NCI-H2107 (cell line): ENCODE measurements at places on chromosomes 1 and 21.
A peak's percentile ranks its signal among the peaks of the same experiment; 100 is the strongest.

DNA sequence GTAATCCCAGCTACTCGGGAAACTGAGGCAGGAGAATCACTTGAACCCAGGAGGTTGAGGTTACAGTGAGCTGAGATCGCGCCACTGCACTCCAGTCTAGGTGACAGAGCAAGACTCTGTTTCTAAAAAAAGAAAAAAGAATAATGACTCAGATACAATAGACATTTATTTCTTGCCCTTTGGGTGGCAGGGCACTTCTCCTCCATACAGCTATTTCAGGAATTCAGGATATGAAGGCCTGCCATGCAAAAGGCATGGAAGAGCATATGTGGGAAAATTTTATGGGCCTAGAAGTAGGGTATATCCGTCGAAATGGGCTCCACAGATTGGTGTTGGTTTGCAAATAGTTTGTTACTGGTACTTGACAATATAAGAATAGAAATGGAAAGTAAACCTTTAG, 20.2 kb upstream of the POGZ start:
- DNase-seq: no peak

DNA sequence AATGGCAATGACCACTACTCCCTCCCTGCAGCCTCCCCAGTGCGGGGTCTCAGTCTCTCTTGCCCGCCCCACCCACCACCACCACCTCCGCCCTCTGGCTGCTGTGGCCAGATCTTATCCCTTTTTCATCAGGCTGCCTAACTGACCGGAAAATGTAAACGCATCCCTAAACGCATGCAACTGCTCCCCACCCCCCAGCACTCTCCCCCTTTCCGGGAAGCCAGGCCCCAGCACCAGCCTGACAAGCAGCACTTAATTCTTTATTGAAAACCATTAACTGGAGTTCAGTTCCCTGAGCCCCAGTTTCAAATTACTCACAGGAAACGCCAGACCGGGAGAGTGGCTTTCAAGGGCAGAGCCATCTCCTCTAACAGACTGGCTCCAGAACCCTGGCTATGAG, 147.7 kb downstream of the DMRTA2 start:
- peak; percentile 90 for DNase-seq

GRCh38 chr1:226737819-226738420, 1.2 kb downstream of the ITPKB start:
- peak; percentile 34 for DNase-seq

- DNase-seq: no peak
Measured at GRCh38 chr1:149843431-149844041, 55.8 kb upstream of the BOLA1 start.

GRCh38 chr1:48246727-48247126, 24.2 kb downstream of the SLC5A9 start:
- DNase-seq: no peak

DNA sequence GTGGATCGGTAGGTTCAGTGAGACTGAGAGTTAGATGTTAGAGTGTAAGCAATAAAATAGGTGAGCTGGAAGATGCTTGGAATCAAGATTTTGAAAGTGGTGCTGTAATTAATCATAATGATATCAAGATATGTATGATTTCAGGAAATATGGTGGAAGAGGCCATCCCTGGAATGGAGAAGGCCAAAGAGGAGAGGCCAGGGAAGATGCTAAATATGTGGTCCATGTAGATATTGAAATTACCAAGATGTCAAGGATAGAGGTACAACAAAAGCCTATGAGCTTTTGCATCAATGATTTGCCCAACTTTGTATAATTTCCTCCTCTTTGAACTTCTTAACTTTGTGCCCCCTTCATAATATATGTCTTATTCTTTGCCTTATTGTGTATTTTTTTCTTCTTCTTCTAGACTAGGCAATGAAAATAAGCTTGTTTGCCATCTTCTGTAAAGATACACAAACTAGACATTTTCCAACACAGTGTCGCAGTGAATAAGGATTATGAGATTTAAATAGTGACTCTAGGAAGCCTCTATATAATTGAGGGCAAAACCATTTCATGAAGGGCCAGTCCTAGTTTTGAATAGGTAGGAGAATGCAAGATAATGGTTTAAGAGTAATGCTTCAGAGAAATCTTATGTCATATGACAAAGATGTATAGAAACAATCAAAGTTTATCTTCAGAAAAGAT, 8.9 kb downstream of the PTGS2 start:
- DNase-seq: no peak

DNA sequence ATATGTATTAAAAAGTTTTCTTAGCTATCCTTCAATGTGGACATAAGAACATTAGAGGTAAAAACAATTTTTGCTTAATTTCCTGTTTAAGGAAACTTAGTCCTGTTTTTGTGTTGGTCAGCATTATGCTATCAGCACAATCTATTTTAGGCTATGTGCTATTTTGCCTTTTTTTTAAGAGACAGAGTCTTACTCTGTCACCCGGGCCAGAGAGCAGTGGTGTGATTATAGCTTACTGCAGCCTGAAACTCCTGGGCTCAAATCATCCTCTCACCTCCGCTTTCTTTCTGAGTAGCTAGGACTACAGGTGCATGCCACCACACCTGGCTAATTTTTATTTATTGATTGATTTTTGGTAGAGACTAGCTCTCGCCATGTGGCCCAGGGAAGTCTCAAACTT, 199.1 kb upstream of the TMPRSS15 start:
- DNase-seq: no peak

DNA sequence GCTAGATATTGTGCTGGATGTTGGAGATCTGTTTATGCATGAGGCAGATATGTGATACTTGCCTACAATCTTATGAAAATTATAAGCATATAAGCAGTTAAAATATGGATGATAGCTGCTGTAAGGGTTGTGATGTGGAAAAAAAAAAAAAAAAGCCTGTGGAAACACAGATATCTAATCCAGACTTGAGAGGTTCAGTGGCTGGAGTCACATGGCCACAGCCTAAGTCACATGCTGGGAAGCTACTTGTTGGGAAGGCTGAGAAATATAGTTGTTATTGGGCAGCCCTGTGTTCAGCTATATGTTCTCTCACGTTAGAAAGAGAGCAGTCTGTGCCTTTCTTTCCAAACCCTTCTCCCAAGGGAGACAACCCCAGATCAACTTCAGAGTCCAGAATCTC, 15.1 kb downstream of the RAVER2 start:
- no peak for DNase-seq

- no peak for DNase-seq
Measured at GRCh38 chr1:82762829-82763532, 962.2 kb downstream of the ADGRL2 start.

GRCh38 chr1:109722908-109723691, 11.0 kb downstream of the GSTM5 start:
- DNase-seq: no peak

DNA sequence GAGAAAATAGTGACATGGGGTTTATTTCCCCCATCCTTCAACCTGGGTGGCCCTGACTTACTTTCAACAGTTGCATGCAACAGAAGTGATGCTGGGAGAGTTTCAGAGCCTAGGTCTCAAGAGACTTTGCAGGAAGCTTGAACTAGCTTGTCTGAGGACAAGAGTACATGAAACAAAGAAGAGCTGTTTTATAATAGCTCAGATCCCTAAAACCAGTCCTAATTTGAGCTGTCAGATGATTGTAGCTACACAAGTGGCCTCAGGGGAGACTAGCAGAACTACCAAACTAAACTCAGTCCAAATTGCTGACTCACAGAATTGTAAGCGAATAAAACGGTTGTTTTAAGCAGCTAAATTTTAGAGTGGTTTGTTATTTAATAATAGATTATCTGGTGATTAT, 17.1 kb downstream of the RC3H1 start:
- DNase-seq: peak; percentile 75

DNA sequence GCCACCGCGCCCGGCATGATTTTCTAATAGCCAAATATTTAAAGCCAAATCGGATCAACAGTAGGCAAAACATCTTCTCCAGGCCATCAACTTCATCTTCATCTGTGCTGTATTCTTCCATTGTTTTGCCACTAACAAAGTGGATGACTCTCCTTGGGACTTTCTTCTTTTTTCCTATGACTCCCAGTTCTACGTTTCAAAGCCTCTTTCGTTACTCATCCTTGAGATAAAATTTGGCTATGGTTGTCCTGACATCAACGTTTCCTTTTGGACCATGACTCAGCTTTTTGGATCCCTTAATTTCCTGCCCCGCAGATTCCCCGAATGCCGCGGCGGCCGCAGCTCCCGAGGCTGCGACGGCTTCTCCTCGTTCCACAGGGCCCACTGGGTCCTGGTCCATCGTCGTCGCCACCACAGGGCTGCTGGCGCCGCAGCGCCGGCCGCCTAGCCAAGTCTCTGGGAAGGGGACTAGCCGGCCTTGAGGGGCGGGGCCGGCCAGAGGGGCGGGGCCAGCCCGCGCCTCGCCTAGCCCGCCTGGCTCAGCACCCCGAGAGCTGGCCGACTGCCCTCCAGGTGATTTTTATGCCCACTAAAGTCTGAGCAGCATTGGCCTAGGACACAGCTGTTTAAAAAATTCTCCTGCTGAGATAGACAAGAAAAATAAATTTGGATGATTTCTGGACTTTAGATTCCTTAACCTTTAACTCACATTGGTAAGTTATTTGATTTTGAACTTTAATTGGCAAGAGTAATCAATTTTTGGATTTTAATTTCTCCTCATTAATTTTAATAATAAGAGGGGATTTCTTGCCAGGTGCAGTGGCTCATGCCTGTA, 93.9 kb downstream of the ADCY10 start:
- no peak for DNase-seq

- DNase-seq: no peak
Measured at GRCh38 chr1:3402258-3403010, 52.0 kb upstream of the ARHGEF16 start.

DNA sequence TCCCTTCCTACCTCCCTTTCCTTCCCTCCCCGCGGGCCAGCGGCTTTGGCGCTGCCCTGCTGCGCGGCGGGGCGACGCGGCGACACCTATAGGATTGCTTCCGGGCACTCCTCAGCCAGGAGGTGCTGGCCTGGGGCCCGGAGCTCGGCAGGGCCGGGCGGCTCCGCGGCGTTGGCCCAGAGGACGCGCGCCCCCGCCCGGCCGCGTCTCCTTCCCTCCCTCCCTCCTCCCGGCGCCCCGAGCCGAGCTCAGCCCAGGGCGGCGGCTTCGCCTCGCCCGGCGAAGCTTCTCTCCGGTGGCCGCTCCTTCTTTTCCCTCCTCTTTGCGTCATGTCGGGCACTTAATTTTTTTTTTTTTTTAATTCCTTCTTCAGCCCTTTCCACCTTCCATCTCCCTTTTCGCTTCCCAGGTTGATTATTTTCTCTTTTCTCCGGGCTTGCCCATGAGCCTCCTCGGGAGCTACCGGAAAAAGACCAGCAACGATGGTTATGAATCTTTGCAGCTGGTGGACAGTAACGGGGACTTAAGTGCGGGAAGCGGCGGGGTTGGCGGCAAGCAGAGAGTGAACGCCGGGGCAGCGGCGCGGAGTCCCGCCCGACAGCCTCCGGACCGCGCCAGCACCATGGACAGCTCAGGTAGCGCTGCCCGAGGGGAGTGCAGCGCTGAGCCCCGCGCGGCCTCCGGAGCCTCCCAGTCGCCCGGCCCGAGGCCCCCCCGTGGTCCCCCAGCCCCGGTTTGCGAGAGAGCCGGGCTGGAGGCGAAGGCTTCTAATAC, at the start of gene DNAJC6:
TSS of gene DNAJC6 (plus strand) at position 240 of the 774 bp plus-strand sequence. CDS start at position 443, 203 bp downstream.
- DNase-seq: peak; percentile 75

DNA sequence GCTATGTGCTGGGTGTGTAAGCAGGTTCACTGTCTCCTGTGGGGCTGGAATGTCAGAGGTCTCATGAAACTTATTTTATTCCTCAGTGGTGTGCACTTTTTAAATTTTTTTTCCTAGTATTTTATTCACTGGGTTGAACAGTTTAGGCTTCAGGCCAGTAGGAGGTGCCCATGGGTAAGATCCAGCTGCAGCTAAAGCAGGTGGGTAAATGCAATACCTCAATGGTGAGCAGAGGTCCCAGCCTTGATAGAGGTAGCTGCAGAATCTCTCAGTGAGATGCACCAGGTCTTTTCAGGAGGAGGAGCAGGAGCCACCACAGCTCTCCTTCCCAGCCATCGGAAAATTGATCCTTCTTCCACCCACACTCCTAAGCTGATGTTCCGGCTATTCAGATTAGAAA, 12.6 kb upstream of the OR6N2 start:
- DNase-seq: no peak

- peak; percentile 88 for DNase-seq
Measured at GRCh38 chr1:35192056-35192852, 691 bp downstream of the SFPQ start.

DNA sequence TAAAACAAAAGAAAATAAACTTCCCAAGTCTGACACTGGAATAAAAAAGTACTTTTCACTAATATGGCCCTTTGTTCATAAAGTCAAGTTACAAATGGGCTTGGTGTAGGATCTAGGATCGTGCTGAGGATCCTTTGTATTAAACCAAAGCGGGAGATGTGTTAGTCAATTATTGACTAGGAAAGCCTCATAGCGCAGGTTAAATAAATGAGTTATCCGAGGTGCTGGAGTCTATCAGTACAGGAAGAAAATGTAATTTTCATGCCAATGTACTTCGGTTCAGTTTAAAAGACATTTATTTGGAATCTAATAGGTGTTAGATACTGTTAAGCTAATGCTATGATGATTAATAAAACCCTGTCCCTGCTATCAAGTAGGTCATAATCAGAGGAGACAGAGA, 101.8 kb downstream of the TNR start:
- DNase-seq: no peak

GRCh38 chr1:238088560-238089290, 198.0 kb upstream of the ZP4 start:
- no peak for DNase-seq

- no peak for DNase-seq
Measured at GRCh38 chr1:154418923-154419619, 13.9 kb downstream of the IL6R start.

- peak; percentile 99 for DNase-seq
Measured at GRCh38 chr1:38815903-38816627, 43.5 kb downstream of the RRAGC start.

DNA sequence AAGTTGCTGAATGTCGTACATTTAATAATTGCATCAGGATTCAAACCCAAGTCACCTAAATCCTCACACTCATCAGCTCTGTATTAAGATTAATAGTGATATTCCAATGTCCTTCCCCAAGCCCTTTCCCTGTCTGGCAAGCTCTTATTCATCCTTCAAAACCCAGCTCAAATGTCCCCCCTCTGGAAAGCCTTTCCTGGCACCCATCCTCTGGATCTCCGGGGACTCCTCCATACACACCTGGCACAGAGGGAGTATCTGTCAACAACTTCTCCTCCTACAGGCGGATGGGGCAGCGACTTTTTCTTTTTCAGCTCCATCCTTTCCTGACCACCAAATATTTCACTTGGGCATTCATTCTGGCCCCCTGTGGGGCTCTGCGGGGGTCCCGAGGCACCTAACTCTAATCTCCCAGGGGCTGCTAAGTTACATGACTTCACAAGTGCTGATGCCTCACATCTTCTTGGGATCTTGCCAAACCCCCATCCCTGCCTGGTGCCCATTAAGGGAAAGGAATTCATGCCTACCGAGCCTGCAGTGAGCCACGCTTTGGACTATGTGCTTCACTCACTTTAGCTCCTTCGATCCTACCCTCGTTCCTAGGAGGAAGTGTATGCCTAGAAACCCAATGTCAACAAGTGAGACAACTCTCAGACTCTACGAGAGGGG, 15.2 kb downstream of the TINAGL1 start:
- DNase-seq: no peak
